ENCODE measurements at places on chromosomes 12 and 14. TPM values are rescaled to one million over a fixed set of nuclear protein-coding genes. Genes with fewer than 3 reads are reported as not detected.
A peak's percentile ranks its signal among the peaks of the same experiment; 100 is the strongest.

DNA sequence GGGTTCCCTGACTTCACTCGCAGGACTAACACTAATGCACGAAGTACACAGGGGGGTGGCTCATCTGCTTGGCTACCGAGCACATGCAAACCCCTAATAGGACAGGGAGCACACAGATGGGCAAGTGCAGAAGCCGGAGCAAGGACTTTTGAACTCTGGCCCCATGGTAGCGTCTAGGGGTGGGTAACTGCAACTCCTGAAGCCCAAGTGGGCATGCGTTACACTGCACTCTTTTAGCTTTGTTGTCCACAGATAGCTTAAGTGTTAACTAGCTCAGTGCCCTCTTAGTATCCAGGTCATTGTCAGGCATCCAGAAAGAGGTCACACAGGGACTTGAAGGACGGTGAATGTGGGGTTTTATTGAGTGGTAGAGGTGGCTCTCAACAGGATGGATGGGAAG is 3.0 kb upstream of the BLTP3B start:
- no peak for DNase-seq
- H3K4me3 ChIP-seq = no peak overlapping the region
- no peaks in the 10 kb centered on the region for H3K4me1 ChIP-seq
- H3K27me3 ChIP-seq = no peaks in the 10 kb centered on the region
- peaks cover 12% of the 10 kb centered on the region for H3K36me3 ChIP-seq

GRCh38 chr12:6384499-6385436 is 806 bp downstream of the LTBR start:
- no peak overlapping the region for H3K27ac ChIP-seq
- no peaks in the 10 kb centered on the region for H3K27me3 ChIP-seq
- peaks cover 8% of the 10 kb centered on the region for H3K4me1 ChIP-seq
- no peak overlapping the region for H3K4me3 ChIP-seq

The SIX6 gene
- total RNA-seq = not detected

The LYZ gene
- not detected for total RNA-seq

- H3K27ac ChIP-seq = no peak overlapping the region
- H3K36me3 ChIP-seq = no peaks in the 10 kb centered on the region
- H3K4me3 ChIP-seq = no peak overlapping the region
- no peaks in the 10 kb centered on the region for H3K27me3 ChIP-seq
Measured at GRCh38 chr12:89994911-89995310, 286.3 kb upstream of the ATP2B1 start.

The TMEM179 gene
- total RNA-seq = 11.4 TPM

- H3K4me3 ChIP-seq = peak overlapping the region; percentile 96
- H3K36me3 ChIP-seq = peaks cover 15% of the 10 kb centered on the region
- peaks cover 3% of the 10 kb centered on the region for H3K4me1 ChIP-seq
- no peak overlapping the region for H3K27ac ChIP-seq
- DNase-seq = peak; percentile 85
Measured at GRCh38 chr14:75277008-75277814, 1.4 kb upstream of the FOS start.

The LRP1-AS gene
- total RNA-seq = not detected

The RGS6 gene
- 2.8 TPM for total RNA-seq

The P2RX7 gene
- total RNA-seq = 0.09 TPM

GRCh38 chr12:22272335-22273151 is 62.0 kb downstream of the ST8SIA1 start:
- no peak overlapping the region for H3K4me3 ChIP-seq
- peaks cover 4% of the 10 kb centered on the region for H3K36me3 ChIP-seq
- H3K4me1 ChIP-seq = no peaks in the 10 kb centered on the region
- no peak overlapping the region for H3K27ac ChIP-seq
- DNase-seq = no peak

DNA sequence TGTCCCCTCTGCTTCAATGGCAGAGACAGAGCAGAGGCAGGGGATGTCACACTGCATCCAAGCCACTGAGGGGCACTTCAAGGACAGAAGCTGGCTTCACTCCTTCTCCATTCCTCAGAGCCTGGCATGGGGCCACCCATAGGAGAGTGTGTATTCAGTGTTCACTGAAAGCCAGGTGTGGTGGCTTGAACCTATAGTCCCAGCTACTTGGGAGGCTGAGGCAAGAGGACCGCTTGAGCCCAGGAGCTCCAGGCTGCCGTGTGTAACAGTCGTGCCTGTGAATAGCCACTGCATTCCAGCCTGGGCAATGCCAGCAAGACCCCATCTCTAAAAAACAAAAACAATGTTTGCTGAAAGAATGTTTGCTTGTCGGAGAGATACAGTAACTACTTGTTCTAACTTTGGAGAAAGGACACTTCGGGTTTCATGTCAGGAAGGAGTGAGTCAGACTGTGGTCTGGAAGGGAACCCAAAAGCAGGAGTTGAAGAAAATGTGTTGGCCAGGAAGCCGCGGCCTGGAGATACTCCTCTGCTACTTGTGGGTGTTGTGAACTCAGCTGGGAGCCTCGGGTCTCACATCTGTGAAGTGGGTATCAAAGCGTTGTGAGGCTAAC is 43.4 kb downstream of the ELK3 start:
- H3K36me3 ChIP-seq = no peaks in the 10 kb centered on the region
- H3K4me1 ChIP-seq = no peaks in the 10 kb centered on the region
- H3K27ac ChIP-seq = no peak overlapping the region
- H3K4me3 ChIP-seq = no peak overlapping the region
- H3K27me3 ChIP-seq = no peaks in the 10 kb centered on the region

The XRCC3 gene
- total RNA-seq = 45.3 TPM

DNA sequence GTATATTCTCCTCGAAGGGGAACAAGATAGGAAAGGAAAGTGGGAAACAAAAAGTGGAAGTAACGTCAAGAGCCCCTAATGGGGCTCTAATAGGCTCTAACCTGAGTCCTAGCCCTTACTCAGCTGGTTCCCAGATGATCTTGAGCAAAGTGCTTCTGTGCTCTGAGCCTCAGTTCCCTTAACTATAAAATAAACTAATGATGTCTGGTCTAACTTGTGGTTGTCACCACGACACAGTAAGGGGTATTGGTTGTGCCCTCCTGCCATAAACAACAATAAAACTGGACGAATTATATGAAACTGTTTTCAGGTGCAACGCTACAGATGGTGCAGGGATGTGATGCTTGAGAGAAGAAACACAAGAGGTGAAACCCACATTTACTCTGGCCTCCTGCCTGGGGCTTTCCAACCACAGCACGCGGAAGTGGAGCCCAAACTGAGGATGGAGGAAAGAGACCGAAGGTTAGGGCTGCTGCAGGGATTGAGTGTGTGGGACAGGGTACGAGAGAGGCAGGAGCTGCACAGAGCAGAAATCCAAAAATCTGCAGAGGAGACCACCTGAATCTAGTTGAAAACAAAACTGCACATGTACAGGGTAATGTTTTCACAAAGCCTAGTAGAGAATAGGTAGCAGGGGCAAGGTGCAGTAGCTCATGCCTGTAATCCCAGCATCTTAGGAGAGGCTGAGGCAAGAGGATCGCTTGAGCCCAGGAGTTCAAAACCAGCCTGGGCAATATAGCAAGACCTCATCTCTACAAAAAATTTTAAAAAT is 45.6 kb upstream of the BCL2L14 start:
- H3K36me3 ChIP-seq = peaks cover 3% of the 10 kb centered on the region
- no peak overlapping the region for H3K27ac ChIP-seq
- no peak overlapping the region for H3K4me3 ChIP-seq
- H3K27me3 ChIP-seq = no peaks in the 10 kb centered on the region
- DNase-seq = no peak

GRCh38 chr12:6124411-6125309 is at the start of gene VWF:
Gene VWF (minus strand): TSS chr12:6124670. CDS start chr12:6123196, 1,474 bp downstream.
- no peaks in the 10 kb centered on the region for H3K27me3 ChIP-seq
- DNase-seq = no peak
- no peak within 1 kb of the TSS for H3K27ac ChIP-seq
- H3K36me3 ChIP-seq = no peaks in the 10 kb centered on the region
- H3K4me1 ChIP-seq = no peaks in the 10 kb centered on the region

The LTBR gene
- total RNA-seq = 3.4 TPM

- H3K27ac ChIP-seq = no peak overlapping the region
- H3K27me3 ChIP-seq = no peaks in the 10 kb centered on the region
- peaks cover 84% of the 10 kb centered on the region for H3K36me3 ChIP-seq
- no peaks in the 10 kb centered on the region for H3K4me1 ChIP-seq
- no peak overlapping the region for H3K4me3 ChIP-seq
Measured at GRCh38 chr12:4287325-4288211, 14.0 kb downstream of the CCND2 start.

DNA sequence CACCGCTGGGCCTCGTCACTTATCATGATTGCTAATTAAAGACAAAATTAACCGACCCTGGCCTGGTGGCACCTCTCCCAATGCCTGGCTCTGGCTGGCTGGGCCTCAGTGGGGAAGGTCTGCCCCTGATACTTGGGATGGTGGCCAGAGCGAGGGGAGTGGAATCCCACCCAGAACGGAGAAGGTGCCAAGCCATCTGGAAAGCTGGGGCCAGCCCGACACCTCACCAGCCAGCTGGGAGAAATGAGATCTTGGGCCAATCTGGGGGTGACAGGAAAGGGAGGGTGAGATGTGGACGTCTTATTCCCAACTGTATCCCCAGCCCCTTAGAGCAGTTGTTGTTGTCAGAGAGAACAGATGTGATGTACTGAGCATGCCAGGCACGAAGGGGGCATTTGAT is 215.0 kb upstream of the PWP1 start:
- H3K4me1 ChIP-seq = peaks cover 5% of the 10 kb centered on the region
- no peak for DNase-seq
- H3K4me3 ChIP-seq = no peak overlapping the region

GRCh38 chr14:49860988-49861698 is 8.6 kb upstream of the NEMF start:
- peak overlapping the region; percentile 95 for H3K27ac ChIP-seq
- H3K4me1 ChIP-seq = no peaks in the 10 kb centered on the region
- no peak for DNase-seq
- no peaks in the 10 kb centered on the region for H3K27me3 ChIP-seq
- no peaks in the 10 kb centered on the region for H3K36me3 ChIP-seq

The P2RX2 gene
- total RNA-seq = 1.8 TPM

GRCh38 chr14:68729556-68729955 is 63.3 kb downstream of the ZFP36L1 start:
- H3K36me3 ChIP-seq = no peaks in the 10 kb centered on the region
- no peak overlapping the region for H3K27ac ChIP-seq
- peaks cover 3% of the 10 kb centered on the region for H3K4me1 ChIP-seq
- no peaks in the 10 kb centered on the region for H3K27me3 ChIP-seq
- no peak for DNase-seq

The TMEM52B gene
- not detected for total RNA-seq

DNA sequence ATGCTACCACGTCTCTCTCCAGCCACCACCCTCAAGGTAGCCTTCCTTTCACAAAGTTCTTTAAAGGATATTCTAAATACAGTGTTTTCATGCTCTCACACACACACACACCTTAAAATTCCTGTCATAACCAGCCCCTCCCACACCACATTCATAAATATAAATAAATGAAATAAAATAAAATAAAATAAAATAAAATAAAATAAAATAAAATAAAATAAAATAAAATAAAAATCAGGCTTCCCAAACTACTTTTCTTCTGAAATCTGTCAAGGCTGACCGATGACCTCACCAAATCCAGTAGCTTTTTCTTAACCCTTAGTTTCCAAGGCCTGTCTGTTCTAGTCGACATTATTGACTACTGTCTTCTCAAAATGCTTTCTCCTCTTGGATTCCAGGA is 378.4 kb downstream of the SEC23A start:
- no peak overlapping the region for H3K4me3 ChIP-seq
- DNase-seq = no peak
- no peak overlapping the region for H3K27ac ChIP-seq

DNA sequence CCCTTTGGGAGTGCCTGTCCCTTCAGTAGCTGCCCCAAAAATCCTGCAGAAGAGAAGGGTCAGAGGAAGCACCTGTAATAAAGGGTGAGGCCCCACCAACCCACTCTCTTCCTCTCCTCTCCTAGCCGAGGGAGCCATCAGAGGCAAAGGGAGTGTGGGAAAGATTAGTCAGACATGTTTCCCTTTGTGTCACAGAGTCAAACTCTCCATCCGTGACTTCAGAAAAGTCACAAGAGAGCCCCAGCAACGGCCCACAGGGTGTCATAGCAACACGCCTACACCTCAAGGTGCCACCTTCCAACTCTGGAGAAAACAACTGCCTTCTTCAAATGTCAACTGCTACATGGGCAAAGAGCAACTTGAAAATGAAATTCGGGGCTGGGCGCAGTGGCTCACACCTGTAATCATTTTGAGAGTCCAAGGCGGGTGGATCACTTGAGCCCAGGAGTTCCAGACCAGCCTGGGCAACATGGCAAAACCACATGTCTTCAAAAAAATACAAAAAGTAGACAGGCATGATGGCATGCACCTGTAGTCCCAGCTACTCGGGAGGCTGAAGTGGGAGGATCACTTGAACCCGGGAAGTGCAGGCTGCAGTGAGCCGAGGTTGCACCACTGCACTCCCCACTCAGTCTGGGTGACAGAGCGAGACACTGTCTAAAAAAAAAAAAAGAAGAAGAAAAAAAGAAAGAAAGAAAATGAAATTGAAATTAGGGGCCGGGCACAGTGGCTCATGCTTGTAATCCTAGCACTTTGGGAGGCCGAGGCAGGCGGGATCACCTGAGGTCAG is 17.7 kb upstream of the CD27 start:
- H3K4me1 ChIP-seq = no peaks in the 10 kb centered on the region
- H3K36me3 ChIP-seq = no peaks in the 10 kb centered on the region
- H3K4me3 ChIP-seq = no peak overlapping the region
- no peak overlapping the region for H3K27ac ChIP-seq

The OTUB2 gene
- total RNA-seq = 3.6 TPM

The TTC9 gene
- 17.4 TPM for total RNA-seq

The CCDC196 gene
- total RNA-seq = not detected

- H3K4me3 ChIP-seq = no peak overlapping the region
- no peak overlapping the region for H3K27ac ChIP-seq
- H3K4me1 ChIP-seq = no peaks in the 10 kb centered on the region
- DNase-seq = no peak
- H3K36me3 ChIP-seq = no peaks in the 10 kb centered on the region
- H3K27me3 ChIP-seq = no peaks in the 10 kb centered on the region
Measured at GRCh38 chr14:63100552-63100951, 55.3 kb upstream of the KCNH5 start.

GRCh38 chr12:68118096-68118755 is 41.3 kb downstream of the IFNG start:
- H3K27me3 ChIP-seq = no peaks in the 10 kb centered on the region
- peak; percentile 59 for DNase-seq
- H3K4me1 ChIP-seq = peaks cover 4% of the 10 kb centered on the region
- H3K27ac ChIP-seq = no peak overlapping the region

- H3K4me3 ChIP-seq = peak overlapping the region; percentile 82
- H3K36me3 ChIP-seq = peaks cover 17% of the 10 kb centered on the region
- peak overlapping the region; percentile 70 for H3K27ac ChIP-seq
- peak; percentile 92 for DNase-seq
Measured at GRCh38 chr12:6961695-6962284, 8.7 kb downstream of the PHB2 start.

GRCh38 chr12:66319266-66319954 is 17.1 kb downstream of the HELB start:
- no peak overlapping the region for H3K4me3 ChIP-seq
- H3K27ac ChIP-seq = no peak overlapping the region
- H3K36me3 ChIP-seq = peaks cover 9% of the 10 kb centered on the region
- H3K27me3 ChIP-seq = no peaks in the 10 kb centered on the region
- H3K4me1 ChIP-seq = no peaks in the 10 kb centered on the region

The RARG gene
- 43.7 TPM for total RNA-seq

The GLIPR1L1 gene
- total RNA-seq = 1.9 TPM

- H3K27ac ChIP-seq = no peak overlapping the region
- peaks cover 6% of the 10 kb centered on the region for H3K27me3 ChIP-seq
- H3K36me3 ChIP-seq = no peaks in the 10 kb centered on the region
- peak; percentile 93 for DNase-seq
- peaks cover 10% of the 10 kb centered on the region for H3K4me1 ChIP-seq
- peak overlapping the region; percentile 83 for H3K4me3 ChIP-seq
Measured at GRCh38 chr12:51863933-51864832, 15.7 kb upstream of the FIGNL2 start.

- DNase-seq = no peak
- peaks cover 30% of the 10 kb centered on the region for H3K36me3 ChIP-seq
- H3K27ac ChIP-seq = no peak overlapping the region
- H3K27me3 ChIP-seq = no peaks in the 10 kb centered on the region
- peak overlapping the region; percentile 88 for H3K4me3 ChIP-seq
Measured at GRCh38 chr14:50311337-50311971, 575 bp downstream of the L2HGDH start.

All from H9 (cell line).